Urinary bladder (tissue), 4 donors: ENCODE measurements at places on chromosomes 2 and 18. TPM values are rescaled to one million over a fixed set of nuclear protein-coding genes. Genes with fewer than 3 reads are reported as not detected.
A peak's percentile ranks its signal among the peaks of the same experiment; 100 is the strongest.

DNA sequence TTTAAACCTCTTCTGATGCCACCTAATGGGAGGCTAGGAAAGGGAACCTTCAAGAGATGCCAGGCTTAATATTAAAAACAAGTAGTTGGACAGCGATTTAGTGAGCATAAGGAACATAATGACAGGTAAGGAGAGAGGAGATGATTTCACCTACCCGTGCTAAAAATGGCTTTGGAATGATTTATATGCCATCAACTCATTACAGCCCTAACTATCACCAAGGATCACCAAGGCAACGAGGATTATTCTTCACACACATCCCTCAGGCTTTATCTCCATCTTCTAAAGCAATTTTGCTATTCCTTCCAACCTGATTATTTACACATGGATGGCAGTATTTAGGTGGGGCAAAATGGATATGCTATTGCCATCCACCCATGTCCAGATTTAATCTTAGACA lies 237.8 kb downstream of the DCC start:
- no peak for DNase-seq

SP5 gene
- total RNA-seq, result 0.42 TPM

DNA sequence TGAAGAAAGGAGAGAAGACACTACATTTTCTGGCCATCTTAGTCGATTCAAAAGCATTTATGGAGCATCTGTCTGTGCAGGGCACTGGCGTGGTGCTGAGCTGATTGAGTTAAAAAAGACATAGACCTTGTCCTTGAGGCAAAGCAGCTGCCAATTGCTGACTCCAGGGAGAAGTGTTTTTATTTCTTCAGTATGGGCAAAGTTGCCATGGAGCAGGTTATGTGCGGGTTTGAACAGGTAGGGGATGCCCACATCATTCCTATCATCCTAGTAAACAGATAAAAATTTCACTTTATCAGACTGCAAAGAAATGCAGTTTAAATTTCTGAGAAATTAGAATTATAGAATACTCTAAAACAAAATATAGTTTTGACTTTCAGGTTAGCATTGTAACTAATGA lies 125.8 kb downstream of the NUP35 start:
- no peak for DNase-seq

DNA sequence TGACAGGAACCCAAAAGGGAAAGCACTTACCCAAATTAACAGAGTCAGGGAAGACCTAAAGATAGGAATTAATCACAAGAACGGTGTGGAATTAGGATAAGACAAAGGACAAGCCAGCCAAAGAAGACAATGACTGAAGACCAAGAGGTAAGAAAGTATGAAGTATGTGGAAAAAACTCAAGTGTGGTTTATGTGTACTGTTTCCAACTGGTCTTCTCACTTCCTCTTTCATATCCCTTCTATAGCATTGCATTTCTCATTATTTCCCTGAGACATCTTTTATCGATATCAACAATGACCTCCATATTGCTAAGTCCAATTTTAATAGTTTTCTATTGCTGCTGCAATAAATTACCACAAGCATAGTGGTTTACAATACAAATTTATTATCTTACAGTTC lies 313.5 kb upstream of the SLC39A10 start:
- DNase-seq, result no peak

- DNase-seq, result no peak
Observed at GRCh38 chr2:49371128-49371701, 216.9 kb upstream of the FSHR start.

AQP12A gene
- total RNA-seq, result not detected

DNA sequence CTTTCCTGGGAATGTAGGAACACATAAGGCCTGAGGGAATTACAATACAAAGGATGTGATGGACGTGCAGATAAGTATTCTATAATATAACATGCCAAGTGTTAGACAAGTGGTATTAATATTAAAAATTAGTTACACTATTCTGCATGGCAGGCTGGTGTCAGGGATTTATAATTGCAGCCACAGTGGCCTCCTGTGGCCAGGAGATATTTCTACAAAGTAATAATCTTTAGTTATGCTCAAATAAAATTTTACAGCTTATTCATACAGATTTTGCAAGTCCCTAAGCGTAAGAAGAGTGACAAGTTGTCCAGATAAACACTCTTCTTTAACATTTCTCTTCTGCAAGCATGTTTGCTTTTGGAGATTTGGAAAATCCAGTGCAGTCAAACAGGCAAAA lies 90.4 kb upstream of the CBLN2 start:
- DNase-seq, result no peak

DNA sequence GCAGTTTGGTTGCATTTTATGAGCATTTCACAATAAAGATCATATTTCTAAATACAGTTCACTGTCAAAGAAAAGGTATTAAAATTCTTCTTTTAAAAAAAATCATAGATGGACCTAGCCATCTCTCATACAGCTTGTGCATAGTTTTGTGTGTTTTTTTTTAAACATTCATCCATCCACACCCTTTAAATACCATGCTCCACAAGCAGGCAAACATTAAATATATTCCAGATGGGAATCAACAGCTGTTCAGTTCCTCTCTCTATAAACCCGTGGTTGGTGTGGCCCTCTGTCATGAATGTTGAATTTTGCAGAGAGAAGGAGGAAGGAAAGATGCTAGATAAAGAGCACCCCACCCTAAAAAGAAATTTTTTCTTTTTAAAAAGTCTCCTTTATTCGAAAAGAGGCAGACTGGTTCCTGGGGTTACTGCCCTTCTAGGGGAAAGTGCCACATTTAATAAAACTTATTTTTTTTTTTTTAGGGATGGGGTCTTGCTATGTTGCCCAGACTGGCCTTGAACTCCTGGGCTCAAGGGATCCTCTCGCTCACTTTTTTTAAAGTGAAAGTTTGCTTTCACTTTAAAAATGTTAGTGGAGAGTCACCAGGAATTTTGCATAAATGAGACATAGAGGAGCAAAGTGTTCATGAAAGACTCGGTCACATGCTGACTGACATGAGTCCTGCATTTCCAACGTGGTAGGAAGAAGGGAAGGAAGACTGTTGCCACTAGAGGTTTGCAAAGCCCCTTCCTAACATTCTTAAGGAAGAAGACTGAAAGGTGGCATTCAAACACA lies 73.9 kb upstream of the LMAN1 start:
- no peak for DNase-seq

- DNase-seq, result no peak
Observed at GRCh38 chr18:14921031-14921430, 173.1 kb downstream of the ANKRD30B start.

AQP4 gene
- 0.58 TPM for total RNA-seq

GRCh38 chr2:208256192-208256782 lies 1.4 kb upstream of the IDH1 start:
- no peak for DNase-seq

DNA sequence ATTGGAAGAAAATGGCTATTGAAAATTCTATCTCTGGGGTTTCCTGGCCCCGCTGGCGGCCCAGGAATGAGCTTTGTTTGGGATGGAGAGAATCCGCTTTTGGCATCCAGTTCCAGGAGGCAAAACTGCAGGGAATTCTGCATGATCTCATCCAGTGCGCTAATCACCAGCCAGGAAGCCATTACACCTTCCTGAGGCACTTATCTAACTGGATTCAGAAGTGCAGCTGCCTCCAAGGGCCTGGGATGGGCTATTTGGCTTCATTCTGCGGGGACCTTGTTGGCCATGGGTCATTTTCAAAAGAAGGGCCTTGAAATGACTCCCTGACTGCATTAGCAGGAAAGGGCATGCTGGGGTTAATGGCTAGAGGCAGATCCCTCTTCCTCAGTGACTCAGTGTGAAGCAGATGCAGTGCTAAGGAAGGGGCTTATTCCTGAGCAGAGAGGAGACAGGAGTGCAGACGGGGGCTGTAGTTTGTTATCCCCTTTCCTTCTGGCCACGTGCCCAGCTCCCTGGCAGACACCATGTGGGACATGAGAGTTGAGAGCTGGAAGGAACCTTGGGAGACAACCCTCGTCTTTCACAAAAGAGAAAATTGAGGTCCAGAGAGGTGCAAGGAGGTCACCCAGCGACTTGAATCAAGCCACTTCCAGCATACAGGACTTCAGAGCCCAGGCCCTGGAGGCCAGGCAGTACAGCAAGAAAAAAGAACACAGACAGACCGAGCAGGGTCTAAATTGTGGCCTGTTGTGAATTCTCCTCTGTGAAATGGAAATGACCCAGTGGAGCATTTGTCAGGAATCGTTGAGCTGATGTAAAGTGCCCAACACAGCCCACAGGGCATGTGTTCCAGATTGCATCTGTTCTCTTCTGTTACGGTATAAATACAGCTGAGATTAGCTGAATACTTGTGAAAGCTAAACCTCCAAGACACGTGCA lies 161.8 kb downstream of the PRKCE start:
- no peak for DNase-seq

DNA sequence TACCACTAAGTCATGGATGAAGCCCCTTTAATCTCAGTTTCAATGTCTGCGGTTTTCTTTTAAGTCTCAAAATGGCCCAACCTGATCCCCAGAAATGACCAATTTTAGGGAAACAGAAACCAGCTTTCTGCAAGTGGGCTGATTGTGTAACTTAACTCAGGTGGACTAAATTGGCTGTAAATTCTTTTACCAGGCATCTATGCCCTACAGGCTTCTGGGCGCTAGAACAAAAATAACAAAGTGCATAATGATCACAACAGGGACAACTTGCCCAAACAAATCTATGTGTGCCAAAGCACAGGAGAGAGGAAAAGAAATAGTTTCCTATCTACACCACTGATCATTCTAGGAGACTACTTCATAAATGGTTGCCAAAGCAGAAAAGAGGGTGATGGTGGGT lies 112.3 kb upstream of the SETBP1 start:
- DNase-seq, result no peak

- peak; percentile 32 for DNase-seq
Observed at GRCh38 chr2:241950413-241951315, 81.1 kb downstream of the RTP5 start.

ABCG8 gene
- total RNA-seq, result not detected

- no peak for DNase-seq
Observed at GRCh38 chr2:58449286-58450010, 208.3 kb upstream of the FANCL start.
